T-cell (primary cell): ENCODE measurements at places on chromosomes 13 and 19. TPM values are rescaled to one million over a fixed set of nuclear protein-coding genes. Genes with fewer than 3 reads are reported as not detected.
A peak's percentile ranks its signal among the peaks of the same experiment; 100 is the strongest.

GRCh38 chr13:39350461-39350881, 252.5 kb downstream of the LHFPL6 start:
- H3K36me3 ChIP-seq = no peaks in the 10 kb centered on the region
- no peak for DNase-seq
- peaks cover 2% of the 10 kb centered on the region for H3K27me3 ChIP-seq
- no peaks in the 10 kb centered on the region for H3K4me1 ChIP-seq
- H3K4me3 ChIP-seq = no peak overlapping the region
- H3K27ac ChIP-seq = no peak overlapping the region

DNA sequence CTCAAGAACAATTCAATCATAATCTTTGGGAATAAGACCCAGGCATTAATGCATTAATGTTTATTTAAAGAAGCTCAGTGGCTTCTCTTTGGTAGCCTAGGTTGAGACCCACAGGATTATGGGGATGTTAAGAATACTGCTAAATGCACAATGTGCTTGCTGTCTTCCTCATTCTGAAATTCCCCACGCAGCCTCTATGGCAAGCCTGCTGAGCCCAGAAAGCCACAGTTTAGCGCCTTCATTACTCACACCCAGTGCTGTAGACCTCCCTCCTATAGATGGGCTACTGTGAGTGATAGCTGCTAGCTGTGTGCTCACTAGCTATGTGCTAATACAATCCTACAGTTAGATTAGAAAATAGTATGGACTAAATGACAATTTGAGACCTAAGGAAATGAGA, 90.6 kb downstream of the TNFSF13B start:
- no peak overlapping the region for H3K27ac ChIP-seq
- H3K27me3 ChIP-seq = no peaks in the 10 kb centered on the region
- no peak for DNase-seq
- no peaks in the 10 kb centered on the region for H3K4me1 ChIP-seq

ZNF132 gene
- total RNA-seq = 1.4 TPM

SSC5D gene
- total RNA-seq = 1.1 TPM

- H3K27ac ChIP-seq = no peak overlapping the region
- H3K27me3 ChIP-seq = no peaks in the 10 kb centered on the region
- H3K36me3 ChIP-seq = peaks cover 17% of the 10 kb centered on the region
- no peak overlapping the region for H3K4me3 ChIP-seq
- DNase-seq = peak; percentile 82
Observed at GRCh38 chr19:18450931-18451836, 13.3 kb upstream of the ISYNA1 start.

DNA sequence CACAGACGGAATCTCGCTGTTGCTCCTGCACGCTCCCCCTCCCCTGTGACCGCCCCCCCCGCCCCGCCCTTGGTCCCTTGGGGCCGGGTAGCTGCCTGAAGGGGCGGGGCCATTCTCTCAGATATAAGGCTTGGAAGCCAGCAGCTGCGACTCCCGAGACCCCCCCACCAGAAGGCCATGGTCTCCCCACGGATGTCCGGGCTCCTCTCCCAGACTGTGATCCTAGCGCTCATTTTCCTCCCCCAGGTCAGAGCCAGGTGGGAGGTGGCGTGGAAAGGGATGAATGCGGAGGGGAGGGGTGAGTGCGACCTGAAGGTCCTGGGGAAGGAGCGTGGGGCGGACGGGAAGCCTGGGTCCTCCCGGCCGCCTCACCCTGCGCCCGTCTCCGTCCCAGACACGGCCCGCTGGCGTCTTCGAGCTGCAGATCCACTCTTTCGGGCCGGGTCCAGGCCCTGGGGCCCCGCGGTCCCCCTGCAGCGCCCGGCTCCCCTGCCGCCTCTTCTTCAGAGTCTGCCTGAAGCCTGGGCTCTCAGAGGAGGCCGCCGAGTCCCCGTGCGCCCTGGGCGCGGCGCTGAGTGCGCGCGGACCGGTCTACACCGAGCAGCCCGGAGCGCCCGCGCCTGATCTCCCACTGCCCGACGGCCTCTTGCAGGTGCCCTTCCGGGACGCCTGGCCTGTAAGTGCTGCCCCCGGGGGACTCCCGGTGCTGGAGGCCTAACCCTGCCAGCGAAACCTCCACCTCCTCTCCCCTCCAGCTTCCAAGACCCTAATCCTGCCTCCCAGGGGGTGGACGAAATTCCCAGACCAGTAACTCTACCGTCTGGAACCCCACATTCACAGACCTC, at the start of gene DLL3:
Gene DLL3, plus strand, starts transcription at position 150 of the 845 bp plus-strand sequence. Its CDS starts 28 bp downstream, at position 178.
- H3K4me1 ChIP-seq = no peaks in the 10 kb centered on the region
- no peak for DNase-seq
- peak within 1 kb of the TSS; percentile 9 for H3K4me3 ChIP-seq
- no peaks in the 10 kb centered on the region for H3K36me3 ChIP-seq
- peaks cover 78% of the 10 kb centered on the region for H3K27me3 ChIP-seq
- H3K27ac ChIP-seq = no peak within 1 kb of the TSS
